RKO (cell line): ENCODE measurements at places on chromosomes 7 and 10.

DNA sequence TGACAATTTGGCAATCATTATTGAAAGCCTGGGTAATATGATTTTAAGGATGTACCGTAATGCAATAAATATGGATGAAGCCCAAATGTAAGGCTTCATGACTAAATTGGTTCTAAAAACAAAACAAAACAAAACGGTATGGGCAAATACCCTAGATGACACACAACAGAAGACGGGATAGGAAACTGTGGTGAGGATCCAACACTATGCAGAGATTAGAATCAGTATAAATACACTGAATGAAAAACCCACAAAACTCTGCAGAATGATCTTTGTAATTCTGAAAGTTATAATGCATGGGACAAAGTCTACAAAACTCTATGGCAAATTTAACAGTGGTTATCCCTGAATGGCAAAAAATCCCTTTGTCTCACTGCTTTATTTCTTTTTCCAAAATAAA, 57.6 kb downstream of the MALSU1 start:
- no peak for DNase-seq

DNA sequence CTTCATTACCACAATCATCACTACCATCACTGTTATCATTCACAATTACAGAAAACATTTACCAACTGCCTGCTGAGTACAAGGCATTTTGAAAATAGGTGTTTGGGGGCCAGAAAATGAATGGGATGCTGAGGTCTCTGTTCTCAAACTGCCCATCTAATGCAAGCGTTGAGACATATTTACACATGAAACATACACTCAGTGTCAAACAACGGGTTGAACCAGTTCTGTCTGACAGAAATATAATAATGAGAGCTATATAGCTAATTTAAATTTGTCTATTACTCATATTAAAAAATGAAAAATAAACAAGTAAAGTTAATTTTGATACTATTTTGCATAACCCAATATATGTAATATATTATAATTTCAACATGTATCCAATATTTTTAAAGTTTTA, 303.1 kb downstream of the KCNMA1 start:
- no peak for DNase-seq

DNA sequence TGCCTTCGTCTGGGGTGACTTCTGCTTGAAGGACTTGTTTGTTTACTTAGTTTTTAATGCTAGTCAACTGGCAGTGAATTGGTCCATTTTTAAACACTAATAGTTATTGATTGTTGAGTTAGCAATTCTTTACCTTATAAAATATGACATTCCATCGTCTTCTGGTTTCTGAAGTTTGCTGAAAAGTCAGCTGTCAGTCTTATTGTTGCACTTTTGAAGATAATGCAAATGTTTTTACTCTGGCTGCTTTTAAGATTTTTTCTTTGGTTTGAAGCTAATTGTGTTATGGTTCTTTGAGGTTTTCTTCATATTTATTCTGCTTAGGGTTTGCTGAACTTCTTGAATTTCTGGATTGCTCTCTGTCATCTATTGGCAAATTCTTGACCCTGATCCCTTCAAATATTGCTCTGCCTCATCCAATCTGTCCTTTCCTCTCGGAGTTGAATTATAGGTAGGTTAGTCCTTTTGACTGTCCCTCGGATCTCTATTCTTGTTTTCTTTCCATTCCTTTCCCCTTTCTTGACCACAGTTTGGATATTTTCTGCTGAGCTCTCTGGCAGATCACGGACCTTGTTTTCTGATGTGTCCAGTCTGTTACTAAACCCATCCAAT, 24.2 kb downstream of the MGMT start:
- peak; percentile 22 for DNase-seq

DNA sequence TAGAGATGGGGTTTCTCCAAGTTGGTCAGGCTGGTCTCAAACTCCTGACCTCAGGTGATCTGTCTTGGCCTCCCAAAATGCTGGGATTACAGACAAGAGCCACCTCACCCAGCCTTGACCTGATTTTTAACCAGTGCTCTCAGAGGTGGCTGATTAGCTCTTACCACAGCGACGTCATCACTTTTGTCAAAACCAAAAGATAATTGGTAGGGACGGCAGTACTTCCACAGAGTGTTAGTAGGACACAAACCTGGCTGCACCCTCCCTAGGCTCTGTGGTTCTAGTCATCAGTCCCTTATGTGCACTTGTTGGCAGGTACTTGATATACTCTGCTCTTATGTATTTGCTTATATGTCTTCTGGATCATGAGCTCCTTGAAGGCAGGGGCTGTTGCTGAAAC, 74.0 kb downstream of the GPR141 start:
- no peak for DNase-seq

DNA sequence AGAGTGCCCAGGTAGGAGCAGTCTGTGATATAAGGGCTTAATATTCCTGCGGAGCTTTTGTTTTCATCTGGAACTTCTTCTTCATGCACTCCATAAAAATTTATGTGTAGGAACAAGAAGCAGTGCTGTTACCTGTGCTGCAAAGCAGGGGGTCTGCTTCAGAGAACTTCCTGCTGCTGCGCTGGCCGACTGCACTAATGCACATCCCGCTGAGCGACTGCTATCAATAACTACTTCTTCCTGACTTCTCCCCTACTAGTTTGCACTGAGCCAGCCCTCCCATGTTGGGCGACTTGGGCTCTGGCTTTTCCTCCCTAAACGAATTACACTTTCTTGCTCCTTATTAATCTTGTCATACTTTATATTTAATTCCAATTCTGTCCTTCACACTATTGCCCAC, 150.3 kb downstream of the NEBL start:
- no peak for DNase-seq
